ENCODE measurements at places on chromosomes 7 and 10. TPM values are rescaled to one million over a fixed set of nuclear protein-coding genes. Genes with fewer than 3 reads are reported as not detected.

GRCh38 chr7:116311816-116312471, 101.6 kb downstream of the TES start:
- DNase-seq = no peak

GRCh38 chr7:48213226-48213625, 42.0 kb downstream of the ABCA13 start:
- DNase-seq = no peak

- no peak for DNase-seq
Measured at GRCh38 chr10:43623351-43623750, 17.1 kb downstream of the ZNF485 start.

GRCh38 chr10:88754287-88754686, 5.5 kb upstream of the LIPN start:
- no peak for DNase-seq

- DNase-seq = no peak
Measured at GRCh38 chr7:34849163-34849960, 187.9 kb downstream of the DPY19L1 start.

GRCh38 chr7:40746841-40747556, 612.2 kb downstream of the SUGCT start:
- no peak for DNase-seq

DNA sequence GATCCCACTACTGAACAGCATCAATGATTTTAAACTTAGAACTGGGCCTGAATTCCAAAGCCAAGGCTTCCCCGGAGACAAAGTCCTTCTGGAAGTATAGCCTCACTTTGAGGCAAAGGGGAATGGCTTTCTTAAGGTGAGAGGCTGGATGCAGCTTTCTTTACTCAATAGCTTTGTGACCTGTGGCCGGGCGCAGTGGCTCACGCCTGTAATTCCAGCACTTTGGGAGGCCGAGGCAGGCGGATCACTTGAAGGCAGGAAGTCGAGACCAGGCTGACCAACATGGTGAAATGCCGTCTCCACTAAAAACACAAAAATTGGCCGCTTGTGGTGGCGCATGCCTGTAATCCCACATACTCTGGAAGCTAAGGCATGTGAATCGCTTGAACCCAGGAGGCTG, 3.2 kb upstream of the FGFR2 start:
- DNase-seq = peak; percentile 60

DNA sequence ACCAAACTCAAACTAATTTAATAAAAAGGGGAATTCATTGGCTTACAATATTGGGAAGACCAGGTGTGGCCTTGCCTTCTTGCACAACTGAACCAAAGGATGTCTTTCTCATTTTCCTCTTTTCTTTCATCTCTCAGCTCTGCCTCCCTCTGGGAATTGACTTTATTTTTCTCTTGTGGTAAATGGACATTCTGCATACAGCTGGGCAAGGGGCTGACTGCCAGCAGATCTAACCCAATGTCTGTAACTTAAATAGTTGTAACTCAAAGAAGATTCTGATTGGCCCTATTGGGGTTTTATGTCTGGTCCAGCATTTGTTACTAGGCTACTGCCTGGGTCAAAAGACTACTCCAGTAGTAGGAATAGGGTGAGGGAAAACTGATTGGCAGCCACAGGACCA, 15.3 kb downstream of the PTTG1IP2 start:
- DNase-seq = no peak

DNA sequence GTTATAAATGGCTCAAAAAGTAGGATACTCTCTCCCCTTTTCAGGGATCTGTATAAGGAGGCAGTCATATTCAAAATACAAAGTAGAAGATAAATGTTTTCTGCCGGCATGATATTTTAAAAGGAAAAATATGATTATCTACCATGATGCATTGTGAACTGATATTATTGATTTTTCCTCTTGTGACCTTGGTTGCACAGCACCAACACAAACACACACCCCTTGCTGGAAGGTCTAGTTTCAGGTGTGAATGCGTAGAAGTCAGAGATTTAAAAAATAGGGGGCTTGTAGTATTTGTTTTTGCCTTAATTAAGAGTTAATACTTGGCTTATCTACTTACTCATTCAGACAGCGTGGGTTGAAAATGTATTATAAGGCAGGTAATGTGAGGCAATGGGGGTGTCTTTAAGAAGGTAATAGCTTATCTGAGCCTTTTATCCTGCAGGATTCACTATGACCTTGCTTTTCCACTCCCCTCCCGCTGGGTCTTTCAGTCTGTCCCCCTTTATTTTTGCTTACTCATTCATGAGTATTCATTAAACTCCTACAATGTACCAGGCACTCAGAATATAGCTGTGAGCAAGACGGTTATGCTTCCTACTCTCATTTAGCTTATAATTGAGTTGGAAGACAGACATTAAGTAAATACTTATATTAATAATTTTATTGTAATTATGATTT, 390.6 kb downstream of the SDK1 start:
- DNase-seq = no peak

DNA sequence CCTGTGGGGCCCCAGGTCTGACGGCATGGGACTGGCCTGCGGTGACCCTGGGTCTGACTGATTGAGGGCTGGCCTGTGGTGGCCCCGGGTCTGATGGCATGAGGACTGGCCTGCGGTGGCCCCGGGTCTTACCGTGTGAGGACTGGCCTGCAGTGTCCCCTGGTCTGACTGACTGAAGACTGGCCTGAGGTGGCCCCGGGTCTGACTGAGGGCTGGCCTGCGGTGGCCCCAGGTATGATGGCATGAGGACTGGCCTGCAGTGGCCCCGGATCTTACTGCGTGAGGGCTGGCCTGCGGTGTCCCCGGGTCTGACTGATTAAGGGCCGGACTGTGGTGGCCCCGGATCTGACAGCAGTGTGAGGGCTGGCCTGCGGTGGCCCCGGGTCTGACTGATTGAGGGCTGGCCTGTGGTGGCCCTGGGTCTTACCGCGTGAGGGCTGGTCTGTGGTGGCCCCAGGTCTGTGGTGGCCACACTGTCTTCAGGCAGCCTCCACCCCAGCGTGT, 10.9 kb downstream of the JAKMIP3 start:
- peak; percentile 81 for DNase-seq

GRCh38 chr7:47311891-47312290, 270.0 kb downstream of the TNS3 start:
- DNase-seq = no peak

DNA sequence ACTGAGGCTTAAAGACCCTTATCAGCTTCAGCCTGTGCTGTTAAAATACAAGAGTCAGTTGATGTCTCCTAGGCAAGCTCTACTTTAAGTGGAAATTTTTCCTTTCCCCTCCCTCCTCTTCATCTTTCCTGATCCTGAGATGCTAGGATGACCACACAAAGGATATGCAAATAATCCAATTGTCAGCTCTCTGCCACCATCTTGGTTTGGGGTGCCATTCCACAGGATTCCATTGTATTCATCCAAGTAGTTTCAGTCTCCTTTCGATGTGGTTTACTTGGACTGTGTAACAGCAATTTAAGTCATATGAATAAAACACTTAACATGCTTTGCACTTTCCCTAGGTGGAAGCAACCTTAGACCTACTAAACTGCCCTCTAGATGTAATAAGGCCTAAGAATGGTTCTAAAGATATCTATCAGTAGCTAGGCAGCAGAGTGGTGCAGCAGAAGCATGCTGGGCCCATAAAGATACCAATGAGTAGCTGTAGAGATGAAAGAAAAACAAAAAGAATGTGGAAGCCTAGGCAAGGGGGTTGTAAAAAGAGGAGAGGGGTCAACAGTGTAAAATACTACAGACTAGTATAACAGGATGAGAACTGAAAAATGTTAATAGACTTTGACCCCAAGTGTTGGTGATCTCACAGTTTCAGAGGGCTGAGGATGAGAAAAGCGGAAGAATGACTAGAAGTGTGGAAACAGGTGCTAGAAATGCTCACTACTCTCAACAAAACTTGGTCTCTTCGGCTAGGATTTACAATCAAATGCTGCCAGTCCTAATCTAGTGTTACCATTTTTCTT, 2.4 kb upstream of the CFAP69 start:
- no peak for DNase-seq

GRCh38 chr7:138917771-138918170, 63.4 kb downstream of the KIAA1549 start:
- DNase-seq = no peak

DNA sequence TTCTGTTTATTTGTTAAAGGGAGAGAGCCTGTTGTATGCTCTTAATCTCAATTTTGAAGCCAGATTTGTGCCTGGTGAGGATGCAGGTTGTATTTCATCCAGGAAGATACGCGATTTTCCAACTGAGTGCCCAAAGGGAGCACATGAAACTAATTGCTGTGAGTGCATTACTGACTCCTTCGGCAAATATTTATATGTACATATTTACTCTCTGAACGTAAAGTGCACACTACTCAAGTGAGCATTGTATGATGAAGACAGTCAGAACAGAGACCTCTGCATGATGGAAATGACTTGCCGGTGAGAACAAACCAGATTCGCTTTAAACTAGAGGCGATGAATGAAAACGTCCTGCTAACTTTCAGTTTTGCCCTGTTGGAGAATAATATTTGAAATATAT, 130.1 kb downstream of the MALRD1 start:
- DNase-seq = no peak

- no peak for DNase-seq
Measured at GRCh38 chr10:49290131-49290530, 8.8 kb upstream of the C10orf71 start.

DNA sequence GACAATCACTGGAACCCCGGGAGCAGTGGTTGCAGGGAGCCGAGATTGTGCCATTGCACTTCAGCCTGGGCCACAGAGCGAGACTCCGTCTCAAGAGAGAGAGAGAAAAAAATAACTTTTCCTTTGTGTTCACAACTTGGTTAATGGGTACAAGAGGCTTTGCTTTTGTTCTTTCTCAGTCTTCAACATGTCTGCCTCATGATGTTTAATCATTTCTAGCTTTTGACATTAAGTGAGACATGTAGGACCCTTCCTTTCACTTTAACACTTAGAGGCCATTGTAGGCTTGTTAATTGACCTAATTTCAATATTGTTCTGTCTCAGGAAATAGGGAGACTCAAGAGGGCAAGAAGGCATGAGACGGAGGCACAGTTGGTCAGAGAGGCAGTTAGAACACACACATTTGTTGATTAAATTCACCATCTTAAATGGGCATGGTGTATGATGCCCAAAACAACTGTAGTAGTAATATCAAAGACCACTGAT, 9.3 kb upstream of the CRCP start:
- DNase-seq = no peak

- no peak for DNase-seq
Measured at GRCh38 chr10:24822590-24822989, 98.9 kb upstream of the ARHGAP21 start.

- no peak for DNase-seq
Measured at GRCh38 chr7:117186218-117187010, 136.4 kb downstream of the WNT2 start.

DNA sequence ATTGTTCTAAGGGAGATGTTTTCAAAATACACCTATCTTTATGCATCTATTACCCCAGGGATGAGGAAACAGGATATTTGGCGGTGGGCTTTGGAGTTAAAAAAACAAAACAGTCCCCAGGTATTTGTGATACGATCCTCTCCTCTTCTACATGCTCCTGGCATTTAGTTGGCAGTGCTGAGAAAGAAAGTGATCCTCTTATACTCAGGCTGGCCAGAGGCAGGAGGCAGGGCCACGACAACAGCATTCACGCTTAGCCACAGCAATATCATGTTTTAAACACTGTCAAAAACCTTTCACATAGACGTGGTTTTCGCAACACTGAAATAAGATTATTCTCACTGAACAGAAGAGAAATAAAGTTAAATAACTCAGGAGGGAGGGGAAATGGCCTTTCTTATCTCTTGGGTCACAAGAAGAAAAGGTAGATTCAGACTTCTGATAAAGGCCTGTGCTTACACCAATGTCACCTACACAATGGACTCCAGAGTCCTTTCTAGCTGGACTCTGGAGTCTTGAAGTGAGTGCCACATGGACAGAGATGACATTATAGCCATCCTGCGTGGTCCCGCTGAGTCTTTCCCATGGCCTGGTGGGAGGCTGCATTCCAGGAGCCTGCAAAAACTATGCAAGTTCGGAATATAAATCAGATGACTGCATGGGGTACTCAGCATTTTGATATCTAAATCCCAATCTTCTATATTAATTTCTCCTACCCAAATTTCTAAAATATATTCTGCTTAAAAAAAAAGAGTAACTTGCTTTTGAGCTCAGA, 88.7 kb downstream of the PIP4K2A start:
- no peak for DNase-seq

- DNase-seq = no peak
Measured at GRCh38 chr7:44634839-44635591, 28.6 kb downstream of the OGDH start.

GRCh38 chr10:49767752-49768151, 5.6 kb upstream of the OGDHL start:
- DNase-seq = no peak

DNA sequence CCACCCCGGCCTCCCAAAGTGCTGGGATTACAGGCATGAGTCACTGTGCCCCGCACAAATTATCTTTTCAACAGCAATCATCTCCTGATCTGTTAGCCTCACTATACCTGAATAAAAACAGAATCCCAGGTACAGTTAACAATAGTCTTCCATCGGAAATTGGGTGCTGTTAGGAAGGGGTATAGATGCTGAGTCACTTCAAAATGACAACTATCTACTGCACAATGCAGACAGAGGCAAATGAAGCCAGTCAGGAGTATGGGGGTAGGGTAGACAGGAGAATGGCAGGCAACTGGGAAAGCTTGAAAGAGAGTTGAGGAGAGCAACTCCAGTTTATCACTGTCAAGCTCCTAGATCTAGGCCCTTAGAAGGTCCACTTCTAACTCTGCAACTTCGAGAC, 40.3 kb downstream of the LBX1 start:
- DNase-seq = no peak

GRCh38 chr10:32329061-32329460, 17.9 kb downstream of the EPC1 start:
- no peak for DNase-seq

DNA sequence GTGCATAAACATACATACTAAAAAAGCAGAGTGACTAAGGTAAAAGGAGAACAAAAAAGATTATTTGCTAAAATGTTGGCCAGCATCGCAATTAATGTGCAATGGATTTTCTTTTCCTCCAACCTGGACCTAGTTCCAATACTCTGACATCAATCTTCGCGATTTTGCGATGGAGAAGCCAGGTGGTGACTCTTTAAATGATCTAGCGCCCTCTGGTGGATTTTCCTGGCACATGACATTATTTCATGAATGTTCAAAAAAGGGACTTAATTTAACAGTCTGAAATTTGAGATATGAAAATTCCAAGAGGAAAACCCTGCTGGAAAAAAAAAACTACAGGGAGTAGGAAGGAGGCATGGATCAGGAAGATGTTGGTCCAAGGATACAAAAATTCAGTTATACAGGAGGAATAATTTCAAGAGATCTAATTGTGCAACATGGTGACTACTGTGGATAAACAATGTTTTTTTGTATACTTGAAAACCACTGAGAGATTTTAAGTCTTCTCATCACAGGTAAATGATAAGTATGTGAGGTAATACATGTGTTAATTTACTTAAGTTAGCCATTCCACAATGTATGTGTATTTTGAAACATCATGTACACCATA, 4.3 kb upstream of the KCNMA1 start:
- no peak for DNase-seq

Gene TRIL
- 3.7 TPM for total RNA-seq

Gene ZNF394
- 24.4 TPM for total RNA-seq

Gene ATP6V0A4
- total RNA-seq = not detected

Gene EPO
- not detected for total RNA-seq

Gene NEUROG3
- 0.71 TPM for total RNA-seq

Gene VIPR2
- 4.6 TPM for total RNA-seq

Gene BRAT1
- 29.8 TPM for total RNA-seq

Gene RARRES2
- total RNA-seq = 210 TPM

Gene AUTS2
- 28.1 TPM for total RNA-seq

Gene OAT
- total RNA-seq = 69.9 TPM

Gene TRPV6
- not detected for total RNA-seq

Gene LMOD2
- not detected for total RNA-seq

Gene NPY4R
- total RNA-seq = not detected

Gene KCNH2
- total RNA-seq = 0.32 TPM

Gene ASIC3
- 0.87 TPM for total RNA-seq

Gene CHRM2
- total RNA-seq = not detected

Gene STARD3NL
- total RNA-seq = 37.1 TPM

Measured in mesenteric fat pad (tissue), 1 donor.